Activated naive CD8-positive, alpha-beta T cell treated with anti-CD3 and anti-CD28 coated beads, Interleukin-2, amount 50 U/mL, for 24 hours (primary cell): ENCODE measurements at places on chromosomes 11 and 22.

DNA sequence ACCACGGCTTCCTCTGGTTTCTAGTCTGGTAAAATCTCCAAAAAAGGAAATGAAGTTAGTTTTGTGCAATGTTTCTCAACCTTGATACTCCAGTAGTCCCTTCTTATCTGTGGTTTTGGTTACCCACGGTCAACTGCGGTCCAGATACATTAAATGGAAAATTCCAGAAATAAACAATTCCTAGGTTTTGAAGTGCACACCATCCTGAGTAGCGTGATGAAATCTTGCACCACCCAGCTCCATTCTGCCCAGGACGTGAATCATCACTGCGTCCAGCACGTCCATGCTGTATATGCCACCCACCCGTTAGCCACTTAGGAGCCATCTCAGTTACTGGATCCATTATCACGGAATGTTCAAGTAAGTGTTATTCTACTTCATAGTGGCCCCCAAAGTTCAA lies 117.0 kb downstream of the FBXO7 start:
- no peaks in the 10 kb centered on the region for H3K4me1 ChIP-seq
- no peak overlapping the region for H3K4me3 ChIP-seq
- no peak overlapping the region for H3K27ac ChIP-seq
- H3K36me3 ChIP-seq = no peaks in the 10 kb centered on the region

- no peaks in the 10 kb centered on the region for H3K27me3 ChIP-seq
- H3K27ac ChIP-seq = no peak overlapping the region
- no peaks in the 10 kb centered on the region for H3K36me3 ChIP-seq
- peaks cover 41% of the 10 kb centered on the region for H3K4me1 ChIP-seq
- no peak for DNase-seq
Observed at GRCh38 chr11:10743354-10744000, 7.6 kb upstream of the CTR9 start.

- no peaks in the 10 kb centered on the region for H3K36me3 ChIP-seq
- DNase-seq = no peak
- H3K4me1 ChIP-seq = peaks cover 9% of the 10 kb centered on the region
- peaks cover 11% of the 10 kb centered on the region for H3K27me3 ChIP-seq
- H3K27ac ChIP-seq = no peak overlapping the region
Observed at GRCh38 chr22:48258064-48258701, 1495.7 kb downstream of the TBC1D22A start.

DNA sequence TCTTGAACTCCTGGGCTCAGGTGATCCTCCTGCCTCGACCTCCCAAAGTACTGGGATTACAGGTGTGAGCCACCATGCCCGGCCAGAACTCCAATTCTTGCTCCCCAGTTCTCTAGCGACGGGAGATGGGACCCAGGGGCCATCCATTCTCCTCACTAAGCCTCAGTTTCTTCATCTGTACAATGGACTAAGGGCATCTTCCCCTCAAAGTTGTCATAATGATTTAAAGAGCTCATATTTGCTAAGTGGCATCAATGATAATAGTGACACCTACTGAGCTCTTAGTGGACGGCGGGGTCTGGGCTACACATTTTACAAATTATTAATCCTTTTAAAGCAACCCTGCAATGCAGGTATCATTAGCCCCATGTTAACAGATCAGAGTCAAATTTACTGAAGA lies 34.5 kb downstream of the KIAA0930 start:
- H3K4me1 ChIP-seq = peaks cover 2% of the 10 kb centered on the region
- H3K36me3 ChIP-seq = peaks cover 6% of the 10 kb centered on the region
- H3K27ac ChIP-seq = no peak overlapping the region
- H3K27me3 ChIP-seq = no peaks in the 10 kb centered on the region

- no peak for DNase-seq
- H3K4me3 ChIP-seq = no peak overlapping the region
- H3K27ac ChIP-seq = no peak overlapping the region
- H3K36me3 ChIP-seq = peaks cover 27% of the 10 kb centered on the region
- H3K27me3 ChIP-seq = no peaks in the 10 kb centered on the region
Observed at GRCh38 chr11:116935089-116935488, 97.7 kb upstream of the APOA1 start.

DNA sequence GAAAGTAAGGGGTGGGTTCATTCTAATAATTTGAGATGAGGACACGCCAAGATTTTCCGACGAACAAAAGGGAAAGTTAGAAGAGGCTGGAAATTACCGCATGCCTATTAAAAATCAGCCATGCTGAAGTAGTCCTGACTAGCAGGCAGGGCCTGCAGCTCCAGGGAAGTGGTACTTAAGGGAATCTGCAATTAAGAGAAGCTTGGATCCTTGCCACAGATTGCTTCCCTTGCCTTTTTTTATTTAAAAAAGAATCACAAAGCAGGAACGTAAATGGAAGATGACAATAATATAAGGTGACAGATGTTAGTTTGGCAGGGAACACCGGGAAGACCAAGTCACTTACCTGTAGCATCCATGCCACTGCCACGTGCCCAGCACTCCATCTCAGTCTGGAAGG lies 359.3 kb downstream of the CADM1 start:
- no peaks in the 10 kb centered on the region for H3K4me1 ChIP-seq
- H3K27ac ChIP-seq = no peak overlapping the region
- no peak for DNase-seq
- H3K27me3 ChIP-seq = no peaks in the 10 kb centered on the region
- no peaks in the 10 kb centered on the region for H3K36me3 ChIP-seq

DNA sequence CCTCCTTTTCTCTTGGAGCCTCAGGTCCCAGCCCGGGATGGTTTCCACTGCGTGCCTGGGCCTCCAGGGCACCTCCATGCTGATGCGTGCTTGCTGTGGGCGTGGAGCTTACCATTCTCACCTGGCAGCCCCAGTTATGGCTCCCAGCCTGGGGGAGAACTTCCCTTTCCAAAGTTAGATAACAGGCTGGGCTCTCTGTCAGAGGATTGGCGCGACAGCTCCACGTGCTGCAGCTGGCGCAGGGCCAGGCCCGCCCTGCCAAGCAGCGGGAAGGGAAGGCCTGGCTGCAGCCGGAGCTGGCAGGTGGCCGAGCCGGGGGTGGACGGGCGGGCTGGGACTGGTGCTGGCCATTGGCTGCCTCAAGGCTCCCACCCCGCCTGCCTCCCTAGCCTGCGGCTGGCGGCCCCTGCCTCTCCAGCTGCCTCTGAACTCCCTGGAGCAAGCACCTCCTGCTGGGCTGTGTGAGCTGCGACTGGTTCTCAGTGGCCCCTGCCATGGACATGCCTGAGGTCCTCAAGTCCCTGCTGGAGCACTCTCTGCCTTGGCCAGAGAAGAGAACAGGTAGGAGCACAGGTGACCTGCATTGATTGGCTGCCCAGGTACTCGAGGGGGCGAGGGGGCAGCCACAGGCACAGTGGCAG lies 14.6 kb upstream of the TEF start:
- H3K27ac ChIP-seq = no peak overlapping the region
- peak; percentile 5 for DNase-seq
- H3K36me3 ChIP-seq = no peaks in the 10 kb centered on the region
- peaks cover 9% of the 10 kb centered on the region for H3K27me3 ChIP-seq

DNA sequence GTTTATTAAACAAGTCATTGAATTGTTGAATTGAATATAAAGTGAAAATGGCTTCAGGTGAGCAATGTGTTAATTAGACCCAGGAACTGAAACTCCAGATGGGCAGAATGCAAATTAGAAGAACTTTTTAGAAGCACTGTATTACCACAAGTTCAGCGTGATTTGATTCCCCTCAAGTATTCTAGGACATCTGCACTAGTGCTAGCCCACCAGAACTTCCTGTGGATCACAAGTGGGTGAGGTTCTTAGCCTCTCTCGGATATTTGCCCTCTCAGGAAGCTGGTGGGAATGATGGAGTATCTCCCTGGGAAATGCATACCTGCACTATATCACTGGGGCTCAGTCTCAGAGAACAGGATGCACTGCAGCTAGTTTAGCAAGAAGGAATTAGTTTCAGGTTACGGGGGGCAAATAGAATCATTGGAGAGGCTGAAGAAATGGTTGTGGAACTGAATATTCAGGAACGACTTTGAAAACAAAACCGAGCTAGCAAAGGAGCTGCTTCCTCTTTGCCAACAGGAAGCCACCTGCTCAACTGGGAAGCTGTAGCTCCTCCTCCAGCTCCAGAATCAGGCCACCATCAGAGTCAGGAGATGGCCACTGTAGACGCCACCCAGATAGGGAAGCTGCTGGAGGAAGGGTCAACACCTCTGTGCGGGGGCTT lies 74.3 kb downstream of the DHCR7 start:
- H3K27ac ChIP-seq = no peak overlapping the region
- H3K4me1 ChIP-seq = peaks cover 2% of the 10 kb centered on the region
- H3K4me3 ChIP-seq = no peak overlapping the region
- H3K36me3 ChIP-seq = no peaks in the 10 kb centered on the region

DNA sequence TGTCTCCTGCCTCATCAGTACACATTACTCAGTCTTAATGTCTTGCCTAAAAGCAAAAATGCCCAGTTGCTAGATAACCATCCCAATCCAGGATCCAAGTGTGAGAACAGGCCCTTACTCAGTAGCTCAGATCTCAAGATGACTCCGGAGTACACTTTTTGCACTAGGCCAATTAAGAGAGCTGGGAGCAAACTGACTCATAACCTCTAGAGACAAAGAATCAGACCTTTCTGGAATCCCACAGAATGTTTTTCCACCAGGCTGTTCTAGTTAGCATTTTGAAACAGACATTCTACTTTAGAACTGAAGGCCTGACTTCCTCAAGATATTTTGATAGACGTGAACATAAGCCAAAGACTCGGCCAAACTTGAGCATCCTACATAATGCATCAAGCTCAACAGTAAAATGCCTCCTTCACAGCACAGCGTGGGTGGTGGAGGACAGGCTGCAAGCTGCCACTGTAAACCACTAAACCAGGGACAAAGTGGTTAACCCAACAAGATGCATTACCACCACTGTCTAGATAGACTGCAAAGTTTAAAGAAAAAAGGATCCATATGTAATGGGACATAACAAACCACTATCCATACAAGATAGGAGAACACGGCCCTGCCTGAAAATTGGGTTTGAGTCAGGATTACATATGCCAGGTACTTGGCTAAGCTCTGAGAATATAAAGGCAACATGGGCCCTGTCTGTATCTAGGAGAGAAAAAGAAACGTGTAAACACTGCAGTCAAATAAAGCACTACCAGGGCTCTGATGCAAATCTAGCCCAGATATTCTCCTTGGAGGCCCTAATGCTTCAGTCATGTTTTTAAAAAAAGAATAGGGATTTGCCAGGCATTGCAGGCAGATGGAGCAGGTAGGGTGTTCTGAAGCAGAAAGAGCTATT lies 48.3 kb downstream of the MYH9 start:
- H3K27ac ChIP-seq = peak overlapping the region; percentile 99
- peak; percentile 54 for DNase-seq

- H3K4me1 ChIP-seq = no peaks in the 10 kb centered on the region
- H3K36me3 ChIP-seq = no peaks in the 10 kb centered on the region
- no peak overlapping the region for H3K4me3 ChIP-seq
- H3K27ac ChIP-seq = no peak overlapping the region
- DNase-seq = no peak
- no peaks in the 10 kb centered on the region for H3K27me3 ChIP-seq
Observed at GRCh38 chr11:12517741-12518140, 140.4 kb downstream of the PARVA start.

DNA sequence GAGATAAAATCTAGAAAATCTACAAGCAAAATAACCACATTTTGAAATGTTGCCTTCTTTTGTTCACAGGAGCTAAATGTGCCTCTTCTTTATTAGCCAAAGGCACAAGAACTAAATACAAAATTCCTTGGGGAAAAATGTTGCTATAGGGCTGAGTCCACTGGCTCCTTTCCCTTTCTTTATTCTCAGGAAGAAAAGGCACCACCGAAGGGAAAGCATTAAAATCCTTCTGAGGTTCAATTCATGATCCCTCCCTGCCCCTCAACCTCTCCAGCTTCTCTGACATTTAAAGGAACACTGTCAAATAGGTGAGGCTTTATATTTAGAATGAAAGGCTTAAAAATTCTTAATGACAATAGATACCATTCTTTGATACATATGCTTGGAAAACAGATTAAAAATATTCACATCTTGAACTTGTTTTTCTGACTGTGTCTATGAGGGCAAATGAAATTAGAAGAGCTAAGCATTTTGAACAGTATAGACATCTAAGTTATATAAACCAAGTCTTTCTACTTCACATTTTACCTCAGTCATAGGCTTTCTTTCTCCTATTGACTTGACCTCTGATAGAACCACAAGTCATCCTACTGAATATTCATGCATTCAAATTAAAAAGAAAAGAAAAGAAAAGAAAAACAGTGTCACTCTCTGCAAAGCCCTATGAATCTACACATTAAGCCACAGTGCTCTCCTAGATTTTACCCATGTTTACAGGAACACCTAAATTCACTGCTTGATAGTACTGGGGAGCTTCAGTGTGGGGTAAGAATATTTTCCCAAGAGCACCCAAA lies 148.2 kb downstream of the MAML2 start:
- peak overlapping the region; percentile 49 for H3K4me3 ChIP-seq
- H3K27ac ChIP-seq = peak overlapping the region; percentile 78
- H3K27me3 ChIP-seq = no peaks in the 10 kb centered on the region

GRCh38 chr11:121961321-121961801 lies 154.7 kb downstream of the BLID start:
- no peak overlapping the region for H3K4me3 ChIP-seq
- peaks cover 3% of the 10 kb centered on the region for H3K27me3 ChIP-seq
- no peak overlapping the region for H3K27ac ChIP-seq
- no peak for DNase-seq

DNA sequence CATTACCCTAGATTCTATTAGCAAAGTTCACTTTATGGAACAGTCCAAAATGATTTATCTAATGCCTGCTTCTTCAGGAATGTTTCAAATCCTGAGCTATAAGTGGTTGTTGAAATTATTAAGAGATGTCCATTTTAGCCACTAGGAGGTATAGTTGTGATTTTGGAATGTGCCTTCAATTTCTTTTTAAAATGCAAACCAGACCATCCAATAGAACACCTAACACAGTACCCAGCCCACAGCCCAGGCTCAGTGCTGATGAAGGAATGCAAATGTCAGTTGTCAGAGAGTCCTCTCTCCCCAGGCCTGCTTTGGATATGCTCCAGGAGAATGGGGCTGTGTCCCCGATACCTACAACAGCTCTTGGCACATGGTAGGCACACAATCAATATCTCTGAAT lies 85.8 kb upstream of the E2F8 start:
- H3K27ac ChIP-seq = no peak overlapping the region
- no peak overlapping the region for H3K4me3 ChIP-seq
- H3K36me3 ChIP-seq = no peaks in the 10 kb centered on the region

DNA sequence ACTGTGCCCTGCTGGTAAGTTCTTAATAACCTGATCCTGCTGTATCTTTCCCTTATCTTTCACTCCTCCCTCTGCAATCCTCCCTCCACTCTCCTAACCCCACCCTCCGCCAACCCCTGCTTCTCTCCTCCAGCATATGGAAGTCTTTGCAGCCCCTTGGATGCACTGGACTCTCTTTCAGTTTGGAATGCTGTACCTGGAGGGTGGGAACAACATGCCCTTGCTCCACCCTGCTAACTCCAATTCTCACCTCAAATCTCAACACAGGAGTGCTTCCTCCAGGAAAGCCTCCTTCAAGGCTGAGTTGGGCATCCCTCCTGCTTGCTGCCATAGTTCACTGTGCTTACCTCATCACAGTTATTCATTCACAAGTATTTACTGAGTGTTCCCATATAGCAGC lies 52.8 kb upstream of the LDLRAD3 start:
- H3K36me3 ChIP-seq = no peaks in the 10 kb centered on the region
- peaks cover 9% of the 10 kb centered on the region for H3K27me3 ChIP-seq
- no peak for DNase-seq
- no peak overlapping the region for H3K27ac ChIP-seq
- no peaks in the 10 kb centered on the region for H3K4me1 ChIP-seq
- H3K4me3 ChIP-seq = no peak overlapping the region

- no peak overlapping the region for H3K4me3 ChIP-seq
- peak overlapping the region; percentile 24 for H3K27ac ChIP-seq
- peaks cover 71% of the 10 kb centered on the region for H3K36me3 ChIP-seq
- DNase-seq = no peak
- H3K4me1 ChIP-seq = peaks cover 73% of the 10 kb centered on the region
Observed at GRCh38 chr11:128456566-128457268, 130.6 kb downstream of the ETS1 start.

- no peak overlapping the region for H3K4me3 ChIP-seq
- H3K4me1 ChIP-seq = peaks cover 42% of the 10 kb centered on the region
- H3K36me3 ChIP-seq = no peaks in the 10 kb centered on the region
- no peak for DNase-seq
Observed at GRCh38 chr11:43576320-43576802, 104.2 kb upstream of the HSD17B12 start.
